ENCODE measurements at places on chromosomes 2 and 18. TPM values are rescaled to one million over a fixed set of nuclear protein-coding genes. Genes with fewer than 3 reads are reported as not detected.

ARHGAP28 gene
- 161 TPM for total RNA-seq

STK16 gene
- total RNA-seq = 31.2 TPM

EPB41L3 gene
- 59.9 TPM for total RNA-seq

COLEC12 gene
- total RNA-seq = 70.5 TPM

SANBR gene
- total RNA-seq = 13.2 TPM

GPR35 gene
- total RNA-seq = 6.0 TPM

SLC66A3 gene
- 7.3 TPM for total RNA-seq

SLC9A4 gene
- total RNA-seq = 0.11 TPM

VWA3B gene
- total RNA-seq = not detected

FEV gene
- total RNA-seq = 0.29 TPM

ANKRD62 gene
- not detected for total RNA-seq

FBLN7 gene
- total RNA-seq = 1.9 TPM

PKDCC gene
- total RNA-seq = 131 TPM

Measured in mesothelial cell of epicardium (in vitro differentiated cells).